Kidney glomerular epithelial cell (primary cell): ENCODE measurements at places on chromosomes 6 and 20.

- DNase-seq: no peak
Measured at GRCh38 chr6:153966001-153966400, 73.0 kb upstream of the OPRM1 start.

DNA sequence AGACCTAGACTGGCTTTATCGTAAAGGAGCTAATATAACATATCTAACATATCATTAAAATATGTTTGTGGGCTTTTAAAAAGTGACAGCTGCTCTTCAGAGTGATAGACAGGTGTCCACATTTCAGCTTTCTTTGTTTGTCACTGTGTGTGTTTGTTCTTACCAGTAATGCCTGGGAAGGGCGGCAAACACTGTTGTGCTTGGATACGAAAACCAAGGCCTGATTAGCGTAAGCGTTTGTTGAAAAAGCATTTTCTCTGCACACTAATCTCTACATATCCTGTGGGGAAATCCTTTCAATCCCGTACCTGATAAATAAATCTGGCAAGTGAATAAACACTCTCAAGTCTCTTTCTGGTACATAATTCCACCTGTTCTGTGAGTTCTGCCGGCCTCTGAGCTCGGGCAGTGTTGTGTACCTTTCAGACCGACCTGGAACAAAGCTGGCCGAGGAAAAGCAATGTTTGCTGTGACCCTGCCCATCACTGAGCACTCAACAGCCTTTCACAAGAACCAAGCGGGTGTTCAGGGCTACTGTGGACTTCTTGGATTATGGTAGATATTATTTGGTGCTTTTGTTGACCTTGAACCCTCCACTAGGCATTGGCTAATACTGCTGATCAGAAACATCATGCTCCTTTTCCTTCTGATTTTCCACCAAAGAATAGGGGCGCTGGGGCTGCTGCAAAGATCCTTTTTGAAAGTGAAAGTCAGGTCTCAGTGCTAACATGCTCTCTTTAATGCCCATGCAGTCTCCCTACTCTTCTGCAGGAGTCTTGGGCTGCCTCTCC is 100.4 kb downstream of the CD83 start:
- DNase-seq: no peak

GRCh38 chr6:99350573-99350972 is 1.1 kb upstream of the FAXC start:
- DNase-seq: no peak

GRCh38 chr20:4671015-4671414 is 50.7 kb upstream of the PRND start:
- no peak for DNase-seq

DNA sequence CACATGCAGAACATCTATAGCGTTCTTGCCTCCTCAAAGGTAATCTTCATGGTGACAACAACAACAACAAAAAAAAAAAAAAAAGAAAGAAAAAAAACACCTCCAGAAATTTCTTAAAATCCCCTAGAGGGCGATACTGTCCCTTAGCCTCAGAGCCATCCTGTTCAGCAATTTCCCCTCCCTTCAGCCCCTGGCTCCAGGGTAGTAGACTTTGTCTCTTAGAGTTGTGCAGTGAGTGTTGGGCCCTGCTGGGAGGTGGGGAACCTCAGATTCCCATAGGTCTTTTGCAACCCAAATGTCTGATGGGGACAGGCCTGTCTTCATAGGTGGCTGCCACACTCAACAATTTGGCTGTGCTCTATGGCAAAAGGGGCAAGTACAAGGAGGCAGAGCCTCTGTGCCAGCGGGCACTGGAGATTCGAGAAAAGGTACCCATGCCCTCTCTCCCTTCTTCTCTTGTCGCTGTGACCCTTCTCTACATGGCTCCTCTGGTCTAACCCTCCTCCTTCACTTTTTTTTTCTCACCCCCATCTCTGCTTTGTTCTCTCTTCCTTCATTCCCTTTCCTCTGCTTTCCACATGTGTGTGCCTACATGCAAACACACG is 6.0 kb upstream of the PTK7 start:
- peak; percentile 49 for DNase-seq

DNA sequence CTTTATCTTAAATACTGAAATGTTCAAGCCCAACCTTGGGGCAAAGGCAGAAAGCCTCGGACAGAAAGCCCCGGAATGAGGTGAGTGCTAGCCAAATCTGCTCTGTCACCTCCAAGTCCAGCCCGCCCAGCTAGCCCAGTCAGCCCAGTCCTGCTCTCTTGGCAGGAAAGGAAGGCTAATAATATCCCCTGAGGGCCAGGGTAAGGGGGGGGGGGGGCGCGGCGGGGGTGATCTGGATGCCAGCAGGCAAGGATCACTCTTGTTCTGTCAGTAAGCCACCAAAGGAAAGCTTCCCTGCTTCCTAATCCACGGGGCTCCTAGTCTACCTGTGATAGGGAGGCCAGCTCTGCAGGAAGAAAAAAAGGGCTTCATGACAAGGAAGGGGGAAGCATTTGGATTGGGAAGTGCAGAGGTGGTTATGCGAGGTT is 1.1 kb downstream of the NDRG3 start:
- DNase-seq: no peak

DNA sequence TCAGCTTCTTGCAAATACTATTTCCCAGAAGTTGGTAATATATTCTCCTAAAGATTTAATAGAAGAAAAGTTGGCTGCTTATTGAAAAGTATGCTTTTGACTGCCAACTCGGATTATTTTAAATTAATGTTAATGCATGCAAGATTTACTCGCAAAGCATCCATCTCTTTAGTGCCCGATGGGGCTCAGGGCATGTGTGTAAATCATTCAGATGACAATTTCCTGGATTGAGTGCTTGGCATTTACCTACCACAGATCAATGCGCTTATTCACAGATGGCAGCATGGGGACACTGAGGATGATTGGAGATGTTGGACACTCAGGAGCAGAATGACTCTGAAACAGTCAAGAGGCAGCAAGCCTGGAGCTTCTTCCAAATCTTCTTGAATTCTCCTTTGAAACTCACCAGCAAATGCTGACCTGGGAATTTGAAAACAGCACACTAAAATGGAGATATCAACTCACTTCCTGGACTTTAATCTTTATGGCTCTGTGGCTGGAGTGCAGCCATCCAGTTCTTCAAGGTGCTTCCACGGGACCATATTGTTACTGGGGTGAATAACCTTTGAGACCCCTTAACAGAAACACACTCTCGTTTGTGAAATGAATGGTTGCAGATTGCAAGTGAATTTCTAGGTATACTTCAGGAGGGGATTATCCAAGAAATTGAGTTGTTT is 34.1 kb upstream of the TIAM2 start:
- DNase-seq: no peak

- DNase-seq: no peak
Measured at GRCh38 chr6:68724060-68724459, 89.0 kb downstream of the ADGRB3 start.

- DNase-seq: no peak
Measured at GRCh38 chr6:107439406-107439805, 20.0 kb downstream of the PDSS2 start.

GRCh38 chr20:11469795-11470435 is 447.8 kb upstream of the BTBD3 start:
- no peak for DNase-seq
